ENCODE measurements at places on chromosomes 3 and 15. TPM values are rescaled to one million over a fixed set of nuclear protein-coding genes. Genes with fewer than 3 reads are reported as not detected.

DNAJC13 gene
- total RNA-seq: 56.6 TPM

- no peak for DNase-seq
Observed at GRCh38 chr3:190865419-190865818, 2.9 kb upstream of the GMNC start.

GOLGA8G gene
- total RNA-seq: not detected

LMAN1L gene
- total RNA-seq: not detected

GRCh38 chr3:63946753-63947152, 34.6 kb upstream of the SCAANT1 start:
- DNase-seq: no peak

OR5K2 gene
- not detected for total RNA-seq

DAZL gene
- total RNA-seq: not detected

GABRR3 gene
- total RNA-seq: not detected

- no peak for DNase-seq
Observed at GRCh38 chr3:17638356-17638755, 104.1 kb downstream of the TBC1D5 start.

DNA sequence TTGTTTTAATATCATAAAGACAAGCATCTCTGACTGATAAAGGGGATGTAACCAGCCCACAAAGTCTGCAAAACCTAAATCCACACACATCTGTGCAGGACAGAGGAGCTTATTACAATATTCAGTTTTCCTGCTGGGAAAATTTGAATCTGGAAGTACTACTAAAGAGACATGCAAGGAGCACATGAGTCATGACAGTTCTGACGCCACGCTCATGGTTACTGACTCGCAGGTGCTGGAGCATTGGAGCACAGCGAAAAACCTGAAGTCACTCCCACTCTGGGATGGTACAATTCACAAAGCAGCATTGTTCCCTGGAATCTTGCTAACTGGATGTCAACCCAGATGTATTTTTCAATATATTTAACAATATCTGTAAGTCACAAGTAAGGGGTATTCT, 7.6 kb upstream of the ISL2 start:
- DNase-seq: peak; percentile 46

DNA sequence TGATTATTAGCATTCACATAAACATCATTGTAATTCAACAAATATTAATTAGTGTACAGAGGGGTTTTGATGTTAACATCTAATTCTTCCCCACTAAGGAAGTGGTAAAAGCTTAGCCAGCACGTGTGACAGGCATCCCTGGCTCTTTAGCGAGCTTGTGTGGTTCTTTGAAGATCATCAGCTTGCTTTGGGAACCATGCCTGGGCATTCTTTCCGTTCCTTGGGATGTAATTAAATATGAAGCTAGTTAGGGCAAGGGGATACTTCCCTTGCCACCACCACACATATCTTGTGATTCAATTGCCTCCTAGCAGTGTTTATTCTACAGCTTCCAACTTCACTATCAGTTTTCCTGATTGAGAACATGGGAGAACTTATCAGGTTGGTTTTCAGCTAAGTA, 246.5 kb downstream of the MYRIP start:
- DNase-seq: no peak

DNA sequence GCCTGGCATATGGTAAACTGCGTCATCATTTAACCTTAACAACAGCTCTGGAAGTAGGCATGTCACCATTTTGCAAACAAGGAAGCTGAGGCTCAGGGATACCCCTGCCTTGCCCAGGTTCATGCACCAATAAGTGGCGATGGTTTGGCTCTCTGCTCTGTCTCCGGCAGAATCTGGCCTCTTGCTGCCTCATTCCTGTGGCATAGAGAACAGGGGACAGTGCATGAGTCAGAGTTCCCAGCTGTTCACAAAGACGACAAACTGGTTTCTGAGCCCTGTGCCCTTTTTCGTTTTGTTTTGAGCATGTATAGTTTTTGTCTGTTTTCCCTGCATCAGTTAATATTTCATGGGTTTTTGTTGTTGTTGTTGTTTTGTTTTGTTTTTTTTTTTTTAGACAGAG, 236.8 kb downstream of the OPA1 start:
- peak; percentile 90 for DNase-seq

DNA sequence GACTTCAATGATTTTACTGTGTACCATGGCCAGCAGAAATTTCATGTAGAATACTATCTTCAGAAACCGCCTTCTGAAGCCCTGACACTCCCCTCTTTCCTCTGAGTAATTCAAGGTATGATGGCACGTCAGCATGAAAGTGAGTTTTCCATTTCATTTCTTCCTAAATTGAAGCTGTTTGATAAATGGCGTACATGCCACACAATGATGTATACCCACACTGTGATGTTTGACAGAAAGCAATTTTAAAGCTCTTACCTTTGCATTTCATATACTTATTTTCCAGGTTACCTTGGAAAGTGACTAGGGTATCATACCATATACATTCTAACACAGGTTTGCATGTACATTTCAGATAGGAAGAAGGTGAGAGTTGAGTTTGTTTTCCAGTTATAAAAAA, 147.9 kb upstream of the LRRC3B start:
- no peak for DNase-seq

DNA sequence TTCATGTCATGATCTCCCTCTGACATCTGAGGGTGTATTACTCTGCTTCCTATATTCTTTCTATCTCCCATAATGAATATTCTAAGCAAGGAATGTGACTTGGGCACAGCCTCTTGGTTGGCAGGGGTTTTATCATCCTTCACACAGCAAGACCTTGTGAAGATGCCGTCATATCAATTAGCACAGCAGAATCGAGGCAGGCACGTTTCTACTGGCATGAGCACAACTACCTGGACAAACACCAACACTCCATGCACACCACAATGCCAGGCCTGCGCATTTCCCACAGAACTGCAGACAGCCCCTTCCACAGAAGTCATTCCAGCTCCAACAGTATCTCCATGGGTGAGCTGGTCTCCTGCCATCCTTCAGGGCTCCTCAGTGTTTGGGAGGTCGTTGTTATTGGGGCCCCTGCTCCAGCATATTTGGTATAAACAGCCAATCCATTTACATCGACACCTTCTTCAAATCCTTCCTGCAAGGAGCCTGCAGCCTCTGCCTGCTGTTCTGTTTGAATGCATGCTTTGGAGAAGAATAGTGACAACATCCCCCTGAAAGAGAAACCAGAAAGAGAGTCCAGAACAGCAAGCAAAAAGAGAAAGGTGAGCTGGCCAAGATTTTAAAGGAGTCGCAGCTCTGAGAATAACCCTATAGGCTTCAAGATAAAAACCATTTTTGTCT, 275.5 kb downstream of the SHOX2 start:
- no peak for DNase-seq

DNA sequence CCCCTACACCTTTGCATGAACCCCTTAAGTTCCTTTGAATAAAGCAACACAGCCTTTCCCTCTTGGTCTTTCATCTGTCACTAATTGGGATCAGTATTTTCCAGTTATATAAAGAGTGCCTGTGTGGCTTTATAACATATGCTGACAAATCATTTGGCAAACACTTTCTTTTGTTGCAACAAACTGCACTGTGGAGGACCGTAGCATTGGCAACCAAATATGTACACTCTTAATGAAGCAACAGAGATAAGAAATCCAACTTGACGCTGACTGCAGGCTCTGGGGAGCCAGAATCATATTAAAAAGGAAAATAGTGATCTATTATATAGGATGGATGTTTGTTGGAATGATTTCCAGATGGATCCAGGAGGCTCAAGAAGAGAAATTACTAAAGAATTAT, 120.1 kb upstream of the PRICKLE2 start:
- peak; percentile 56 for DNase-seq

GRCh38 chr3:133506215-133506901, 67.1 kb upstream of the CDV3 start:
- no peak for DNase-seq

- no peak for DNase-seq
Observed at GRCh38 chr3:23071296-23071695, 131.8 kb upstream of the UBE2E2 start.

MAP2K1 gene
- 95.5 TPM for total RNA-seq

DNA sequence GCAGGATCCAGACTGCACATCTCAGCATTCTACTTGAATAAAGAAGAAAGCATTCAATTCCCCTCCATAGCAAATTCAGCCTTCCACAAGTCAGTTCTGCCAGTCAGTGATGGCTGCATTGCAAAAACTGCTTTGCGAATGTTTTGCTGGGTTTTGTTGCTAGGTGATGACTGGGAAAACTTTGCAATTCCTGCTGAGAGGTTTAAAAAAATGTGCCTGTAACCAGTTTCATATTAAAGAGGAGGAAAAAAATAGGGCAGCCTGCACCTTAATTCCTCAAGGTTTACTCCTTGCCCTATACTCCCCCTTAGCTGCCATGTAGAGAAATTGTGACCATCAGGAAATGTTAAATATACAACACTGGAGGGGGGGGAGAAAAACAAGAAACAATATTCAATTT, 225.6 kb upstream of the ATP11B start:
- peak; percentile 71 for DNase-seq

Measured in PC-9 (cell line).